ENCODE measurements at places on chromosomes 6 and 20.

DNA sequence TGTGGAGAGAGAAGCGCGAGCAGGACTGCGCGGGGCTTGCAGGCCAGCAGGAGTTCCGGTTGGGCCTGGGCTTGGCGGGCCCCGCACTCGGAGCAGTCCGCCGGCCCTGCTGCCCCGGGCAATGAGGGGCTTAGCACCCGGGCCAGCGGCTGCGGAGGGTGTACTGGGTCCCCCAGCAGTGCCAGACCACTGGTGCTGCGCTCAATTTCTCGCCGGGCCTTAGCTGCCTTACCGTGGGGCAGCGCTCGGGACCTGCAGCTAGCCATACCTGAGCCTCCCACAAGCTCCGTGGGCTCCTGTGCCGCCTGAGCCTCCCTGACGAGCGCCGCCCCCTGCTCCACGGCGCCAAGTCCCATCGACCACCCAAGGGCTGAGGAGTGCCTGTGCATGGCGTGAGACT, 89.0 kb upstream of the MBOAT1 start:
- no peak for DNase-seq

GRCh38 chr20:20903773-20904500, 191.5 kb upstream of the RALGAPA2 start:
- no peak for DNase-seq

DNA sequence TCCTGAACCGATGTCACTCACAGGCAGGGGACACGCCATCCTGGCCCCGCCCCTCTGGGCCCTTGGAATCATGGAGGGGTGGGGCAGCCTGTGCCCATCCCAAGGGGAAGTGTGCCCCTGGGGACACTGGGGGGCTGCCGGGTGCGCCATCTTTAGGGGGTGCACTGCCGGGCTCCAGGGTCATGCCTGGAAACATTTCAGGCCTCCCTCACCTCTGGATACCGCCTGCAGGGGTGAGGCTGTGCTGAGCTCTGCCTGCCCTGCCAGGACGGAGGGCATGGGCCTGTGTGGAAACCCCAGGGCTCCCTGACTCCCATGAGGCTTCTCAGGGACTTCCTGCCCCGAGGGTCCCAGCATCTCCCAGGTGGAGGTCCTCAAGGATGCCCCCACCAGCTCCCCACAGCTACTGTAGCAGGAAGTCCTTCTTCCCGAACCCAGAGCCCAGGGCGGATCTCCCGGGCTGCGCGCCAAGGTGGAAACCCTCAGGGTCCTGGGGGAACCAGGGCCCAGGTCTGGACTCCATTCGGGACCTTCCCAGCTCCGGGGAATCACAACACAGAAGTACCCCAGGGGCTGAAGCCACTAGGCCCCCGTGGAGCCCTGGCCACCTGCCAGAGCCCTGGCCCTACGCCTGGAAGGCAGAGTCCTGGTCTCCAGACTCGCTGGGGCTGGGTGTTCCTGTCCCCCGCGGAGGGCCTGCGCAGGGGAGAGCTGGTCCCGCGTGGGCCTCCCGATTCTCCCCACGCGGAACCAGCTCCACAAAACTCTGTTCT, 15.6 kb downstream of the CHRNA4 start:
- peak; percentile 19 for DNase-seq

DNA sequence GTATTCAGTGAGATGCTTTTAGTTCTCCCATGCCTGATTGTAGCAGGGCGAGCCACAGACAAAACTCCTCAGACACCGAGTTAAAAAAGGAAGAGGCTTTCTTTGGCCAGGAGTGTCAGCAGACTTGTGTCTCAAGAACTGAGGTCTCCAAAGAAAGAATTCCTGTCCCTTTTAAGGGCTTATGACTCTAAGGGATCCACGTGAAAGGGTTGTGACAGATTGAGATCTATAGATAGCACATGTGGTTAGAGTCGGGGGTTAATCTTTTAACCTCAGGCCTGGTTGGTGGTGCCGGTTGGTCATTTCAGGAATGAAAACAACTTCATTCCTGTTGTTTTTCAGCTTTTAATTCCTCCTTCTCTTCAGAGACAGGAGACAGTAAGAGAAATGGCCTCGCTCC, 168.8 kb upstream of the GRIK2 start:
- DNase-seq = no peak

DNA sequence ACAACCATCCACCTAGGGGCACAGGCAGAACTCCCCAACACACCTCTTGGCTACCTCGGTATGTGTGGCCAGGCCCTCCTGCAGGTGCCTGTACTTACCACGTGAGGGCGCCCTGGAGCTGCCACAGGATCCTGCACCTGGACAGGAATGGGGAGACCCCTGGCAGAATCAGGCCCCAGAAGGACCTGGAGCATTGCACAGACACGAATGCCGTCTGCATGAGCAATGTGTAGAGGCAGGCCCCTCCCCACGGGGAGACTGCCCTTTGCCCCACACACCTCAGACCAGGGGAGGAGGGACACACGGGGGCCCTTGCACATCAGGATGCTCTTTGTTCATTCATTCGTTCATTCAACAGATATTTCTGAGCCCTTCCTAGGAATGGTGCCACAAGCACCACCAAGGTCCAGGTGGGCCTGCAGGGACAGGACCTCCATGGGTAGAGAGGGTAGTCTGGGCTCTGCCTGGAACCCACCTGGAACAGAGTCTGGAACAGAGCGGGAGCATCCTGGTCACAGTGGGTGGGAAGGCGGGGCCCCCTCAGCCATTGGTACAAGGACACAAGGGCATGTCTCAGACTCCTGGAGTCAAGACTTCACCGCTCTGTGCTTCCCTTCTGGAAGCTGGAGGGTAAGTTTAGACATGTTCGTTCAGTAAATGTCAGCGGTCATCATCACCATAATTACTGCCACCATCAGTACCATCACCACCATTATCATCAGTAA, 32.3 kb downstream of the YTHDF1 start:
- no peak for DNase-seq

DNA sequence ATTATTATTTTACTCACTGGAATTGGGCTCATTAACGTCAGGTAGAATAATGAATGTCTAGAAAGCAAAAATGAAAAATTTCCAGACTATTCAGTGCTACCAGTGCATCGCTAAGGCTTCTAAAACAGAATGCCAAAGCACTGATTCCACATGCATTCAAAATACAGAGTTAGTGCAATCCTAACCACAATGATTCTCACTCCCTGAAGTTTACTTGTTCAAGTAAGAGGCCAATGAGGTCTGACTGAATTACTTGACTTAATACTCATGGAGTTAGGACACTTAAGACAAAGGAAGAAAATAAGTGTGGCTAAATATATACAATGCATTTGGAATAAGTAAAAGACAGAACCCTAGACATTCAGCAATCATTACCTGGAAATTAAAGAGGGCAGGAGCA, 220.5 kb downstream of the PKHD1 start:
- DNase-seq = no peak

DNA sequence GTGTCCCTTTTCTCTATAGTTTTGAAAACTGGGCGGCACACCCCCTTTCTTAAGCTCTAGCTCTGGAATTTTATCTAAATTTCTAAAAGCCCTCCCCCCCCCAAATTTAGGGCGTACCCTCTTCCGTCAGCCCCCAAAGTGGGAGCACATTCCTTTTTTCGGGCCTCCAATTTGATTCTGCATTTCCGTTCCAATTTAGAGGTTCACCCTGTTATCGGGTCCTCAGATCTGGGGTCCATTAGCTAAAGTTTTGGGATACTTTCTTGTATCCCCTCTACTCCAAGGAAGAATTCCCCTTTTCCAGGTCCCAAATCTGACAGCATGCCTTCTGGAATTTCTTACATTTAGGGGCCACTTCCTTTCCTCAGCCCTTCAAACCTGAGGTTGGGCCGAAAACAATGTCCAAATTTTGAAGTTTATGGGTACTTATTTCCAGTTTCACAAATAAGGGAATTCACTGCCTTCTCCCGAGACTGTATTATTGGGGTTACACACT, 796 bp downstream of the PHF20 start:
- no peak for DNase-seq

DNA sequence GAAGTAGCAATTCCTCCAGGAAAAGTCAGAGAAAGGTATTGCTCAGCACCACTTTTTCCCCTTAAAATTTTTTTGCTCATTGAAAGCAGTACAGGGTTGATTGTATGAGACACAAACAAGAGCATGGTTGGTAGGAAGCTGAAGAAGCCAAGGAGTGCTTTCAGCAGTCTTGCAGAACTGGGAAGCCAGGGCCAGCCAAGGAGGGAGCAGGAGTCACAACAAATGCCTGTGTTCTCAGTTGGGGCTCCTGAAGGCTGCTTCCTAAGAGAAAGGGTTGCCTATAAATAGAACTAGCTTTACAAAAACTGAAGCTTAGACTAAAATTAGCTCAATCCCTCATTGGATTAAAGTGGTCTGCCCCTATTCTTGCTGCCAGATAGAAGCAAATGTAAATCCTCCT, 3.3 kb upstream of the THEMIS start:
- no peak for DNase-seq

- no peak for DNase-seq
Observed at GRCh38 chr6:80331522-80331921, 225.1 kb downstream of the BCKDHB start.

DNA sequence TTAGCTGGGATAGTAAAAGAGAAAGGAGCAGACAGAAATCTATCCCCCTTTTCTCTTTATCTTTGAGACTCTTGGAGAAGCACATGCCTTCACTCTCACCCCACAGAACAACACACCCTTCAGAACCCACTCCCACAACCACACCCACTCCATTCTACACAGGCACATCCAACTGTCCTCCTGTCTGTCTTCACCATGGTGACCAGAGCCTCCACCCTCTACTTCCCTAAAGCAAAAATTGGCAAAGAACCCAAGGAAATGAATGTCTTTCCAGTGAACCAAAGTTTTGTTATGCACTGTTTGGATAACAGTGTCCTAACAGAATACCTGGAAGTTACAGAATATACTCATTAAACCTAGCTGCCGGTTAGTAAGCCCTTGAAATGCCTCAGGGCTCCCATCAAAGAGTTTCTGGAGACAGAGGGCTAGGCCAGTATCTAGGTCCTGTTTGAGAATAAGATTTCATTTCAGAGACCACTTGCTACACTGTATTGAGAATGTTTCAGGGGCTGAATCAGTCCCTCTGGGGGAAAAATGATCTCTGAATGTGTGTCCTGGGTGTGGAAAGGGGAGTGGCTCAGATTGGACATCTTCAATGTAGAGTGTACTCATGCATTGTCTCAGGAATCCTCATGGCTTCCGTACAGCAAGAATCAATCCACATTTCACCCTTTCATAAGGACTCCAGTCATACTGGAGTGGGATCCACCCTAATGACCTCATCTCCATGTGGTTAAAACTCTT, 101.1 kb downstream of the LY86 start:
- no peak for DNase-seq

Data from anterior cingulate cortex (tissue), 58 donors.